ENCODE measurements at places on chromosomes 11 and 22. TPM values are rescaled to one million over a fixed set of nuclear protein-coding genes. Genes with fewer than 3 reads are reported as not detected.

DNA sequence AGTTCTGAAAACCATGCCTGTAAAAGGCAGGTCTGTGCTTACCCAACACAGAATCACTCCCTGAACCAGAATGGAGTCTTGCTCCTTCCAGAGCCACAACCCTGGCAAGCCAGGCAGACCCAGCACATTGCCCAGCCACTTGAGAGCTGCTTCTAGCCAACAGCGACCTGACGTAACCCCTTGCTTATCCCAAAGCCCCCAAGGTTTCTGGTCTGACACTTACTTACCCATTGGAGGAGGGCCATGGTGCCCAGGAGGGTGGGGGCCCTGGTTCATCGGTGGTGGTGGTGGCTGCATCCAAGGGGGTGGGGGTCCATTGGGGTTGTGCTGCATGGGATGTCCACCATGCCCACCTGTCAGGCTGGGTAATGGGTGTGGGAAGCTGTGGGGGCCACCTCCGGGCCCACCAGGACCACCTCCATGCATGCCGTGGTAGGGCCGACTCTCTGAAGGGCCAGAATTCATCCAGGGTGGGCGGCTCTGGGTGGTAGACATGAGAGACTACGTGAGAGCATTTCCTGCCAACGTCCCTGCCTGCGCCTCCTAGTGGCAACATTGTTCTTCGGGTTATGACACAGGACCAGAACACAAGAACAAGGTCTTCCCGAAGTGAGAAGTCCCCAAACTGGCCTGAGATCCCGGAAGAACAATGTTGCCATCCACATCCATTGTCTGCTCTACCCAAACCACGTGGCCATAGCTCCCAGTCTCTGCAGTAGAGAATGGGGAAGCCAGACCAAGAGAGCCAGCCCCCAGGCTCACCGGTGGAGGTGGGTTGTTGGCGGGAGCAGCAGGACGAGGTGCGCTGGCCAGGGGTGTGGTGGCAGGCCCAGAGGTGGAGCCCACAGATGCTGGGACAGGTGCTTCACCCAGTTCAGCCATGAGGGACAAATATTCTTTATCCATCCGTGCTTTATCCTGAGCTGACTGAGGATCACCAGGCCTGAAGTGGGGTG lies 7.8 kb upstream of the PYGM start:
- DNase-seq: peak; percentile 91

DNA sequence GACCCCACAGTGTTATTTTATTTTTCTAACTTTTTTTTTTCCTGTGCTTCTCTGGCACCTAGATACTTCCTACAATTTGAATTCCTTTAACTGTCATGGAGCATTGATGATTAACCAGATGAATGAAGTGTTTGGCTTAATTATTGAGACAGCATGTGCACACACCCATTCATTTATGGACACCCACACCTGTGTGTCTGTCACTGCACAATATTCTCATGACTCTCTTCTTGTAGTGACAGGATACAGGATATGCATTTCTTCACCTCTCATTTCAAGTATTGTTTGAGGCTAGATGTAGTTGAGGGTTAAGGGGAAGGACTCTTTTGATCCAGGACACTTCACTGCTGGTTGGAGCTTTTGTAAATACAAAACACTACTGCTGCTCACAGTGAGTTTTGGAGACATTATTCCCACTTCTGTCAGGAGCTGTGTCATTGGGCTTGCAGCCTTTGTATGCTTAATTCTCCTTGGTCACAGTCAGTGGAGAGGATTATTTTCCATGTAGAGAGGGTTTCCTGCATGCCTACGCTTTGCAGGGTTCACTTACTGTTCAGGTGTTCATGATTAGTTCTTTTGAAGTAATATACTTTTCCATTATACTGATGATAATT lies 33.5 kb downstream of the SPECC1L start:
- no peak for DNase-seq

GRCh38 chr11:68942751-68943271 lies 38.0 kb downstream of the MRGPRD start:
- DNase-seq: peak; percentile 69

Gene PANX2
- 1.9 TPM for total RNA-seq

DNA sequence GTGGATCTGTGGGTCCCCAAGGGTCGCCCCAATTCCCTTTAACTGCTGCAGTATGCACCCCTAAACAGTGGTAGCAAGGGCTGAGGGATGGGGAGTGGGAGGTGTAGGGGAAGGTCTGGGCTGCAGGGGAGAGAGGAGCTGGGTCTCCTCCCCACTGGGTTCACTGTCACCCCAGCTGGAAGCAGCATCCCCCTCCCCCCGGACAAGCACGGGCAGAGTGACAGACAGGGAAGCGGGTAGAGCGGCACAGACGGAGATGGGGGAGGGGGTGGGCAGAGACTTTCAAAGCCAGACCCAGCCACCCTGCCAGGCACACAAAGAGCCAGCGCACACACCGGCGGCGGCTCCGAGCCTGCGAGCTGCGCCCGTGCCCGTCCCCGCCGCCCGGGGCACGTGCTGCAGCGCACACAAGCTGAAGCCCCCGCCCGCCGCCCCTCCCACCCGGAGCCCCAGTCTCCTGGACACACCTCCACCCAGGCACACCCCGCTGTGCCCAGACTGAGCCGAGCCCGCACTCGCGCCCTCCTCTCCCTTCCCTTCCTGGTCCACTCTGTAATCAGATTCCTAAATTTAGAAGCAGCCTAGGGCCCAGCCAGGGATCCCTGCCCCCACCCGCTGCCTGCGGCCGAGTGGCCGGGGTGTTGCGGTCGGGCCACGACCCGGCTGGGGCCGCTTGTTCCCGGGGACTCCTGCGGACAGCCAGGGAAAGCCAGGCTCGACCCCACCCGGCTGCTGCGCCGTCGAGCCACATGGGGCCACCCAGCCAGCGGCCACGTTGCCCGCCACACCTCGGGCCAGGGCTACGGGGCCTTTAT lies 935 bp upstream of the RCOR2 start:
- no peak for DNase-seq

- DNase-seq: no peak
Observed at GRCh38 chr11:7077101-7077500, 11.7 kb upstream of the RBMXL2 start.

GRCh38 chr22:35274154-35274871 lies 17.0 kb downstream of the HMGXB4 start:
- no peak for DNase-seq

GRCh38 chr11:15157606-15158137 lies 42.9 kb downstream of the INSC start:
- no peak for DNase-seq

Gene KRTAP5-9
- total RNA-seq: 0.51 TPM

- DNase-seq: no peak
Observed at GRCh38 chr22:43566561-43567332, 154.9 kb downstream of the MPPED1 start.

DNA sequence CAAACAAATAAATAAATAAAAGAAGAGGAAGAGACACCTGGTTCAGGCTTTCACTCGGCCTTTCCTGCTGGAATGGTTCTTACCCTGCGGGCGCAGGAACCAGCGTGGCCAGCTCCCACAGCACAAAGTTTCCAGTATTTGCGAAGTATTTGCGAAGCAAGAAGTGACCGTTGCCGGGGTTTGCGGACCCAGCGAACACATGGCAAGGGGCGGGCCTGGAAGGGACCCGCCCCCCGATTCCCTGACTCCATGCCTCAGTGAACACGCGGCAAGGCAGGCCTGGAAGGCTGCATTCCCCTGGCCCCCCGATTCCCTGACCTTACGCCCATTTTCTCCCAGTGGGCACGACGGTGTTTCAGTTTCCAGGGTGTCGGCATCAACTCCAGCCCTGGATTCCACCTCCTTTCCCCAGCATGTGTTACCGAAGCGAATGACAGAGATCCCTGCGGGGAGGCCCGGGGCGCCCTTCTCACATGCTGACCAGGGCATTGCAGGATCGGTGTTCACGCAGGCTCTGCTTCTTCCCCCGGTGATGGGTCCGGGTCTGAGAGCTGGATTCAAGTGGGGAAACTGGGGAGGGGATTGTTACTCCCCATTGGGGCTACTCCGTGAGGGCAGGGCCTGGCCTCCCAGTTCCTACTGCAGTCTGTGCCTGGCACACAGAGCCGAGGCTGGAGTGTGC lies 102.8 kb downstream of the MPPED1 start:
- no peak for DNase-seq

Gene CYB561A3
- total RNA-seq: 82.5 TPM

- DNase-seq: no peak
Observed at GRCh38 chr22:23086787-23087186, 16.5 kb downstream of the GNAZ start.

DNA sequence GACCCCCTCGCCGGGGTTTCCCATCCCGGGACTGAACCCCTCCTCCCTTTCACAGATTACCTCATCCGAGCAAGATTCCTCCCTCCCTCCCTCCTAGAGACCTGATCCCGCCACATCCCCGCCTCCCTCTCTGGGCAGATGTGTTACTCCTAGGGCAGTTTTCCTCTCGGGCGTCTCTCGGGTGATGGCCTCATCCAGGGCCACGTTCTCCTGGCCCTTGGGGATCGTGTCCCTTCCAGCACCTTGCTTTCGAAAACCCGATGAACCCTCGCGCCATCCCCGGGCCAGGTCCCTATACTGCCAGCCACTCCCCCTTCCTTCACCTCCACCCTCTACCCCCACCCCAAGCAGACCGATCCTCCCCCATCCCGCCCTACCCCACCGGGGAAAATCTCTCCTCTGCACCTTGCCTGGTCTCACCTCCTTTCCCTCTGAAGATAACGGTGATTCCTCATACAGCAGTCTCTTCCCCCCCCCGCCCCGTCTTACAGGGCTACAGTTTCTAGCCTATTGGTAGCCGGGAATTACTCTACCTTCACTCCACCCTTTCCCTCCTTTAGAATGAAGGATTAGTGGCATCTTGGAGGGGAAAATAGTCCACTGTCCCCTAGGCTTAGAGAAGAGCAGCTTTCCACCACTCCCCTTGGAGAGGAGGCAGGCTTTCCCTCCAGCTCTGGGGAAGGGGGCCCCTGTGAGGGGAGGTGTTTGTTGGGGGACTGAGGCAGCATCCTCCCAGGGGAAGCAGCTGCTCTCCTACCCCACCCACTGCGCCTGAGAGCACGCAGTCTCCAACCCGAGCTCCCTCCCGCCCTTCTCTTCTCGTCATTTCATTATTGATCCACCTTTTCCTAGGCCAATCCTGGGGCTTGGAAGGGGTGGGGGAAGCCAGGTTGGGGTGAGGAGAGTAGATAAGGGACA lies 1.2 kb downstream of the KMT2A start:
- peak; percentile 85 for DNase-seq

- no peak for DNase-seq
Observed at GRCh38 chr11:115709297-115709696, 205.1 kb upstream of the CADM1 start.

- no peak for DNase-seq
Observed at GRCh38 chr11:78607696-78608095, 33.0 kb upstream of the NARS2 start.

DNA sequence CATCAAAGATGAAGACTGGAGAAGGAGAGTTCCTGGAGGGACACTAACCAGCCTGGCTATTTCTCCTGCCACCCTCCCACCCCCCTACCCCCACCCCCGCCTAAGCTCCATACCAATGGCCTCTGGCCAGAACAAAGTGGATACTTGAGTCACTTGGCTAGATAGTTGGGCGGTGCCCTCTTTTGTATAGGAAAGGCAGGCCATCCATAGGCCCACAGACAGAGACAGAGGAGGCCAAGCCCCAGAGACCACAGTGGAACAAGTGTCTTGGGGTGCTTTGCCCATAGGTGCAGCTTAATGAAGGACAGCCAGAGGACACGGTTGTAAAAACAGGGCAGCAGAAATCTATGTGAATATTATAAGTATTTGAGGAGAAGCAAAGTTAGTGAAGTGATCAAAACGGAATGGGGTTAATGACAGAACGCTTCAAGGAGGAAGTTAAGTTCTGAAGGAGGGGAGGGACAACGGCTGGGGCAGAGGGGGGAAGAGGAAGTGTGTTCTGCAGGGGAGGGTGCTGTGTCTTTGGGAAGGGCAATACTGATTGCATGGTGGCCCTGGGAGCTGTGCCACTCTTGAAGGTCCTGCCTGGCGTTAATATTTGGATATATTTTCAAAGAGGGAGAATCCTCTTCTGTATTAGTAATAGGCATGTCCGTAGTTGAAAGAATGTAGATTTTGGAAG lies 32.7 kb downstream of the FLI1 start:
- peak; percentile 89 for DNase-seq

Measured in spleen (tissue), 13 donors.